RCC 7860 (cell line): ENCODE measurements at places on chromosomes 13 and 19.

DNA sequence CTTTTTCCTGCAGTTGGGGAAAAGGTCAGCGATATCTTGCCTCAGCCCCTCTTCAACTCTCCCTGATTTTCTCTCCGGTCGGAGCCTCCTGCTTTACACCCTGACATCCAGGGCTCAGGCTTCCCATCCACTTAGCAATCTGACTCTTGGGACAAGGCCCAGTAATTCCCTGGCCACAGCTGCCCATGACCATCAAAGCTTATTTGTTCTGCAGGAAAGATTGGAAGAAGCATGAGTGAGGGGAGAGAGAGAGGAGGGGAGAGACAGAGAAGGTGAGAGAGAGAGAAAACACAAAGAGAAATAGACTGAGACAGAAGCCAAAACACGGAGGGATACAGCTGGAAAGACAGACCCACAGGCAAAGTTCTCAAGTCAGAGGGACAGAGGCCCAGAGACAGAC is 13.7 kb downstream of the SYT3 start:
- DNase-seq = no peak

GRCh38 chr19:9868983-9869617 is 34.0 kb downstream of the PIN1 start:
- DNase-seq = no peak

- DNase-seq = peak; percentile 7
Observed at GRCh38 chr13:112102243-112102642, 35.3 kb downstream of the SOX1 start.

- DNase-seq = no peak
Observed at GRCh38 chr13:99366075-99366987, 59.1 kb upstream of the GPR183 start.

- DNase-seq = peak; percentile 45
Observed at GRCh38 chr19:55418185-55418584, 10.6 kb upstream of the UBE2S start.

- DNase-seq = peak; percentile 32
Observed at GRCh38 chr19:34067861-34068271, 104.4 kb upstream of the LSM14A start.

GRCh38 chr13:43273362-43273761 is 250.0 kb downstream of the DNAJC15 start:
- no peak for DNase-seq

GRCh38 chr19:52923778-52924593 is 758 bp upstream of the ZNF888 start:
- peak; percentile 24 for DNase-seq

DNA sequence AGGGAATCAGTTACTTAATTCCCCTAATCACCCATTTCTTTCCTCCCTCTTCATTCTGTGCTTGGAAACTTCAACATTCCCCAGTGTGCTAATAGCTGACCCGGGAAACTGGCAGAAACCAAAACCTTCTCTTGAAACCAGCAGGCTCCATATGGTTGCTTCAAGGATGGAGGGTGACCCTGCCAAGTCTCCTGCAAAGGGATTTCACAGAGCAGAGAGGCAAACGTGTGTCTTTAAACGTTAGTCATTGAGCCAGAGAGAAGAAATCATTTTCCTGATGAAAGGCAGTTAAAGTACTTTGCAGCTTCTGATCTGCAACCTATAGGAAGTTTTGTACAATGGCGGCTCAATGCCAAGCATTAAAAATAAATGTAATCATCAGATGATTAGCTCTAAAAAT is 220.9 kb downstream of the POU4F1 start:
- no peak for DNase-seq

GRCh38 chr13:94656766-94657165 is 55.1 kb downstream of the GPR180 start:
- DNase-seq = peak; percentile 38

GRCh38 chr13:32036757-32037156 is 5.2 kb downstream of the FRY start:
- DNase-seq = no peak

- no peak for DNase-seq
Observed at GRCh38 chr13:49933511-49933910, 2.6 kb downstream of the SPRYD7 start.

DNA sequence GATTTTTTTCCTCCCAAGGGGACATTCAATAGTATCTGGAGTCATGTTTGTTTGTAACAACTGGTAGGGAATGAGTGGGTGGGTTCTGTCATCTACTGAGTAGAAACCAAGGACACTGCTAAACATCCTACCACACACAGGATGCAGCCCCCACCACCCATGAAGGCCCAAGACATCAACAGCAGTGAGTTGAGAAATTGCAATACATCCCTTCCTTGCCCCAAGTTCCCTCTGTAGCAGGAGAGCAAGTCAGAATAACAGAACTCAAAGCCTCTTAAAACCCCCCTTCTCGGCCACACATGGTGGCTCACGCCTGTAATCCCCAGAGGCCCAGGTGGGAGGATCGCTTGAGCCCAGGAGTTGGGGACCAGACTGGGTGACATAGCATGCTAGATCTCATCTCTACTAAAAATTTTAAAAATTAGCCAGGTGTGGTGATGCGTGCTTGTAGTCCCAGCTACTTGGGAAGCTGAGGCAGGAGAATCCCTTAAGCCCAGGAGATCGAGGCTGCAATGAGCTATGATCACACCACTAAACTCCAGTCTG is 2.4 kb upstream of the CYP2F1 start:
- no peak for DNase-seq

- DNase-seq = no peak
Observed at GRCh38 chr13:92873029-92873428, 353.6 kb upstream of the GPC6 start.

- no peak for DNase-seq
Observed at GRCh38 chr19:6263735-6264444, 15.9 kb downstream of the MLLT1 start.

GRCh38 chr13:62292714-62293480 is 877.2 kb upstream of the PCDH20 start:
- no peak for DNase-seq

- no peak for DNase-seq
Observed at GRCh38 chr19:42140125-42140754, 8.0 kb upstream of the POU2F2 start.

GRCh38 chr19:6074709-6075403 is 35.4 kb downstream of the RFX2 start:
- DNase-seq = no peak

DNA sequence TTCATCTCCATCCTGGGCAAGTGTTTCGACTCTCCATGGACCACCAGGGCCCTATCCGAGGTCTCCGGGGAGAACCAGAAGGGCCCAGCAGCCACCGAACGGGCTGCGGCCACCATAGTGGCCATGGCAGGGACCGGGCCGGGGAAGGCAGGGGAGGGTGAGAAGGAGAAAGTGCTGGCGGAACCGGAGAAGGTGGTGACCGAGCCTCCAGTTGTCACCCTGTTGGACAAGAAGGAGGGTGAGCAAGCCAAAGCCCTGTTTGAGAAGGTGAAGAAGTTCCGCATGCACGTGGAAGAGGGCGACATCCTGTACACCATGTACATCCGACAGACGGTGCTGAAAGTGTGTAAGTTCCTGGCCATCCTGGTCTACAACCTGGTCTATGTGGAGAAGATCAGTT is 4.7 kb upstream of the MAP2K7 start:
- DNase-seq = no peak

- DNase-seq = peak; percentile 40
Observed at GRCh38 chr13:59531571-59532091, 632.1 kb downstream of the DIAPH3 start.

- no peak for DNase-seq
Observed at GRCh38 chr19:6216236-6216995, 63.4 kb downstream of the MLLT1 start.

- no peak for DNase-seq
Observed at GRCh38 chr13:91652404-91653301, 254.2 kb downstream of the GPC5 start.

DNA sequence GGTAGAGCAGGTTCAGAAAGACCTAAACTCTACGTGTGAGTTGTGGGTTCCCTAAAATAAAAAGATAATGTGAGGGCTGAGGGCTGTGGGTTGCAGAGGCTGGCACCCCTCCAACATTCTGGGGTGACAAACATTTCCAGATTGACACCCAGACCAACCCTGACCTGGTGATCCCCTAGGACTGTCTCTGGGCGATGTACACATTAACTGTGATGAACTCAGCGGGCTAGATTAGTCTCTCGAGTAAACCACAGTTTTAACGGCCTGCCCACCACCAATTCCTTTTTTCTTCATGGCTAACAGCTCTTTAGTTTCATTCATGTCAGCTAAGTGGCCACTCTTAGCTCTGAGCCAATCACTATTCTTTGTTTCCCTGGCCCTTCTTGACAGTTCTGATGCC is 24.8 kb downstream of the SIAH3 start:
- DNase-seq = no peak

- no peak for DNase-seq
Observed at GRCh38 chr13:96898646-96899254, 95.5 kb downstream of the OXGR1 start.

- no peak for DNase-seq
Observed at GRCh38 chr13:59495936-59496512, 667.7 kb downstream of the DIAPH3 start.

GRCh38 chr13:48636550-48636949 is 17.2 kb upstream of the CYSLTR2 start:
- no peak for DNase-seq

DNA sequence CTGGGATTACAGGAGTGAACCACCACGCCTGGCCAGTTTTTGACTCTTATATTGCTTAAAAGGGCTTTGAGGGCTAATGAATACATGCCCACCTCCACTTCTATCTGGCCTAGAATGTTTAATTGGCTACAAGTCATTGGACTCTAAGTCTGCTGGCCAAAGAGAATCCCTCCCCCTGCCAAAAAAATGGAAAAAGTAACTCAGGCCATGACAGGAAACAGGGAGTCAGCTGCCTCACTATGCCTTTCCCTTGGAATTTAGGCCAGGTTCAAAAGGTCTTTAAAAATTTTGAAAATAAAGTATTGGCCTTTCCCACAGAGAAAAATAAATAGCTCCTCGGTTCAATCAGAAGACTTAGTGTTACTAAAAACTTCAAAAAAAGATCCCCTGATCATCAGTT is 34.9 kb upstream of the KPNA3 start:
- DNase-seq = no peak

DNA sequence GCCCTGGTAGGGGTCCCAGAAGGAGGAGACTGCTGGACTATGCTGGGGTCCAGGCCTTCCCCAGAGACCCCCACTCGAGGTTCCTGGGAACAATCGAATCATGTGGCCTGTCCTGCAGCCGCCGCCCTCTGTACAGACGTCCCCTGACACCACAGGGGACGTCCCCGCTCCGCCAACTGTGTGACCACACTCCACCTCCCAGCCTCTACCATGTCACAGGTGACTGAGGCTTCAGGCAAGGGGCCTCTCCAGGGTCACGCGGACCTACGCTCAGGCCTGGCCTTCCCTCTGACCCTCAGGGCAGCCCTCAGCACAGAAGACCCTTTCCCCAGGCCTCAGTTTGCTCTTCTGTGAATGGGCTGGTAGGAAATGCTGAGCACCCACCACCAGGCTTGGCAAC is 13.1 kb upstream of the TMEM161A start:
- DNase-seq = no peak
